ENCODE measurements at places on chromosomes 3 and 15.

DNA sequence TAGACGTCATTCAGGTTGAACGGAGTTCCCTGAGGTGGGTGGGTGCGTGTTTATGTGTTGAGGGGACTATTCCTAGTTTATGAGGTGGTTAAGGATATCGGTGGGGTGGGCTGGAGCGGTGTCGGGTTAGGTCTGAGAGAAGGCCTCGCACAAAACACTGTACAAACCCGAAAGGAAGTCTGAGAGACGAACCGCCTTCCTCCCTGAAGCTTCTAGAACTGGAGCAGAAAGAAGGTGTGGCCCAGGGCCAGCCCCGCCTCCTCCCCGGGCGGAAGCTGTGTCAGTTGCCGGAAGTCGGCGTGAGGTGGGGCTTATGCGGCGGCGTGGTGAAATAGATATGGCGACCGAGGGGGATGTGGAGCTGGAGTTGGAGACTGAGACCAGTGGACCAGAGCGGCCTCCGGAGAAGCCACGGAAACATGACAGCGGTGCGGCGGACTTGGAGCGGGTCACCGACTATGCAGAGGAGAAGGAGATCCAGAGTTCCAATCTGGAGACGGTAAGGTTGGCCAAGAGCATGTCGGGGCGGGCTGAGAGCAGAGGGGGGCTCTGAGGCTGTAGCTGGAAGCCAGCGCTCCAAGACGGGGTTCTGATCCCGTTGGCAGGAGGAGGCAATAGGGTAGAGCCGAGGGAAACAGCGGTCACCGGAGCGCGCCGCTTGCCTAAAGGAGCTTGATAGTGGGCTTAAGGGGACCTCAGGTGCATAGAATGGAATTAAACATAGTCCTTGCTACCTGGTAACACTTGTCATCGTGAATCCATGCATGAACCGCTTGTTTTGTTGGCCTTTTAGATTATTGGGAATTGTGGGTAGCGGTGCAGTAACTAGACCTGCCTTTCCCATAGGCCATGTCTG is at the start of gene HYPK:
TSS of gene HYPK (plus strand) at position 314 of the 856 bp plus-strand sequence. CDS start at position 338, 24 bp downstream.
- peak; percentile 97 for DNase-seq

GRCh38 chr15:101532865-101533264 is 43.4 kb upstream of the PCSK6 start:
- no peak for DNase-seq

- DNase-seq, result no peak
Measured at GRCh38 chr3:193783166-193783896, 190.3 kb downstream of the OPA1 start.

DNA sequence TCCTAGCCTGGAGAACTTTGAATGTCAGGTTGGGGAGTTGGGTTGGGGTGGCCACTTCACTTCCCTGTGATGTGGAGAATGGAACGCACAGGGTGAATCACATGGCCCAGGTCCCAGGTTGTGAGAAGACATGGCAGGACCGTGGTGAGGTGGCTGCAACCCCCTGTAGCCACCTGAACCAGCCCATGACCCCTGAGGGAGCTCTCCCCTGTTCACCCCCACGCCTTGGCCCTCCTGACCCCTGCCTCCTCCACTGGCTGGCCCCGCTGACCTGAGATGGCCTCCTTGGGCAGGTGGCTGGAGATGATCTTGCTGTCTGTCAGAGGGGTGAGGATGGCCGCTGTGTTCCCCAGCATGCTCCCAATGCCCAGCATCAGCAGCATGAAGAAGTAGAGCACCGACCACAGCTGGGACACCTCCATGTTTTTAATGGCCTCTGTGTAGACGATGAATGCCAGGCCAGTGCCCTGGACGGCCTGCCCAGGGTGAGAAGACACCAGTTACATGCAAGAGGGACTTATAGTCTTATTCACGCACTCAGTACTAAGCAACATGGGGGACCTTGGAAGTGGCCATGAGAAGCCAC is 31.0 kb downstream of the SLC6A20 start:
- no peak for DNase-seq

Measured in testis (tissue), 5 donors.